IMR-90 (cell line): ENCODE measurements at places on chromosomes 16 and 17.

- no peak for DNase-seq
Observed at GRCh38 chr17:73591296-73592078, 52.8 kb downstream of the SDK2 start.

- peak; percentile 65 for DNase-seq
Observed at GRCh38 chr17:65696739-65697394, 135.4 kb upstream of the AXIN2 start.

GRCh38 chr17:78329263-78330059 is 30.4 kb downstream of the SOCS3 start:
- DNase-seq = peak; percentile 77

GRCh38 chr16:9885876-9886275 is 296.4 kb downstream of the GRIN2A start:
- DNase-seq = no peak

DNA sequence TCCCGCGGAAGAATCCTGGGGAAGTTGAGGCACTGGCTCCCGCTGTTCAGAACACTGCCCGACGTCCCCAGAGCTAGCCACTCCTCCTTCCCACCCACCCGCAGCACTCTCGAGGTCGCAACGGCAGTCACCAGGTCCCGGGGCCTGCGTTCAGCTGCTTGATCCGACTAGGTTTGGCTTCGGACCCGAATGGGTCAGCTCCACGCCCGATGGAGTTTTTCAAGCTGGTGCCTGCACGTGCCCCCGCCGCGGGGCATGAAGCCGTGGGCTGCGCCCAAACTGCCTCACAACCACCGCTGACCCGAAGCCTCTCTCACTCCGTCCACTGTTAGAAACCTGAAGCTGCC is 12.4 kb upstream of the ODF4 start:
- DNase-seq = no peak

DNA sequence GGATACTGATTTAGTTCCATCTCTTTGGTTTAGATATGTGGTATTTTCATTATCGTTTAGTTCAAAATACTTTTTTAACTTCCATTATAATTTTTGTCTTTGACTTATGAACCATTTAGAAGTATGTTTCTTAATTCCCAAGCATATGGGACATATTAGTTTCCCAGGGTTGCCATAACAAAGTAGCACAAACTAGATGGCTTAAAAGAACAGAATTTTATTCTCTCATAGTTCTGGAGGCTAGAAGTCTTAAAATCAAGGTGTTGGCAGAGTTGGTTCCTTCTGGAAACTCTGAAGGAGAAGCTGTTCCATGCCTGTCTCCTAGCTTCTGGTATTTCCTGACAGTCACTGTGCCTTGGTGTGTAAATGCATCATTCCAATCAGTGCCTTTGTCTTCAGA is 291.5 kb upstream of the AXIN2 start:
- DNase-seq = no peak

- peak; percentile 73 for DNase-seq
Observed at GRCh38 chr17:54891176-54891821, 9.4 kb upstream of the TOM1L1 start.

DNA sequence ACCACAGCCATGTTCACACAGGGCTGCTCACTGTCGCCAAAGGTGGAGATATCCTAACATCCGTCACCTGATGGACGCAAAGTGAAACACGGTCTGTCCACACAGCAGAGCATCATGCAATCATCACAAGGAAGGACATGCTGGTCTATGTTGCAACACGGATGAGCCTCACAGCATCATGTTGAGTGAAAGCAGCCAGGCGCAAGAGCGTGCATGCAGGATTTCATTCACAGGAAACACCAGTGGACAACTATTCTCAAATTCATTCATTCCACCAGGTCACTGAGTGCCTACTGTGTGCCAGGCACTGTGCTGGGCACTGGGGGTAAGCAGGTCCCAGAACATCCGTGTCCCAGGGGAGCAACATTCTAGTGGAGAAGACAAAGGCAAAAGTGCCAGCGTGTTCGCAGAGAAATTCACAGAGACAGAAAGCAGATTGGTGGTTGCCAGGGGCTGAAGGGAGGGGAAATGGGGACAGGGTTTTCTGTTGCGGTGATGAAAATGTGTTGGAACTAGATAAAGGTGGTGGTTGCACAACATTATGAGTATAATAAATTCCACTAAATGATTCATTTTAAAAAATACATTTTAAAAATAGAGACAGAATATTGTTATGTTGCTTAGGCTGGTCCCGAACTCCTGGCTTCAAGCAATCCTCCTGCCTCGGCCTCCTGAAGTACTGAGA is 22.7 kb upstream of the KCNJ12 start:
- no peak for DNase-seq

- no peak for DNase-seq
Observed at GRCh38 chr16:55435387-55435786, 43.6 kb upstream of the MMP2 start.

DNA sequence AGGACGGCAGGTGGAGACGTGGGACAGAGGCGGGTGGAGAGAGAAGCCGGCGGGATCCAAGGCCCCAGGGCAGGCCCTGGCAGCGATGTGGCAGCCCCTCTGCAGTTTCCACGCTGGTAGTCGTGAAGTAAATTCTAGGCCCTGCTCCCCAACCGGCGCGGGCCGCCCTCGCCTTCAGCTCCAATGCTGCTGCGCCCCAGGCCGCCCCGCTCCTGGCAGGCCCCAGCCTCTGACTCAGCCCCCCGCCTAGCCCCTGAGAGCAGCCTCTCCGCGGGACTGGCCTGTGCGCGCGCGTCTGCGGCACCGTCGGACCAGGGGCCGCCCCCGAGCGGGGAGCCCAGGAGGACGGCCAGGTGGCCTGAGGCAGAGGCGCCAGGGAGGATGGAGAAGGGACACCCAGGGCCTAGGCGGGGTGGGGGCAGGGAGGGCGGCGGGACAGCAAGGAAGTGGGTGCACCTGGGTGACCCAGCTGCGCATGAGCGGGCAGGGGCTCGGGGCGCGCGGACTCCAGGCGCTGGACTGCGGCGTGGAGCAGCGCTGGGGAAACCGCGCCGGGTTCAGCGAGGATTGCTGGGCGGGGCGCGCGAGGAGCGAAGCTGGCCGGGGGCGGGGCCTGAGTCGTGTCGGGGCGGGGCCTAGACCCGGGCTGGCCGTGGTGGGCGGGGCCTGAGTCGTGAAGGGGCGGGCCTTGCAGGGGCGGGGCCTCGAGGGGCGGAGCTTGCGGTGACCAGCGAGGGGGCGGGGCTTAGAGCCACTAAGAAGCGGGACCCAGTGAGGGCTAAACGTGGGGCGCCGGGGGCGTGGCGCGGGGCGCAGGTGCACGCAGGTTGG is 29.6 kb downstream of the ZNF778 start:
- DNase-seq = peak; percentile 79

DNA sequence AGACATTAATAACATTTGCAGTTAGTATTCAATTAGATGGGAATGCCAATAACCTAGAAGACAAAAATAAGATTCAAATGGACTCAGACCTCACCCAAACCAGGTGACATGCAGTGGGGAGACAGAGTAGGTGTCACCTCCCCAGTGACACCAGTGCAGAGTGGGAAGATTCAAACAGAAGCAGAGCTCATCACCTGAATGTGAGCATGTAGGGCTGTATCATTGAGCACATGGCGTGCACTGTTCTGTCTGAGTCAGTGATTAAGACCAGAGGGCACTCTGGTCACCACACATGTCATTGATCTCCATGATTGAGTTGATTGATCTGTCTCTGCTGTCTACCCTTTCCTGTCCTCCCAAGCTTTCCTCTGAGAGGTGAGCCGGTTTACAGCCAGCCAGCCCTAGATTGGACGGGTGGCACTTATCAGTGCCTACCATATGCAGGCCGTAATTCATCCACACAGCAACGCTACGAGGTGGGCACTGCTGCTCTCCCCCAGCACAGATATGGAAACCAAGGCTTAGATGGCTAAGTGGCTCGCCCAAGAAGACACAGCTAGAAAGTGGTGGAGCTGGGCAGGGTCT is 34.0 kb downstream of the RHBDL3 start:
- DNase-seq = no peak

DNA sequence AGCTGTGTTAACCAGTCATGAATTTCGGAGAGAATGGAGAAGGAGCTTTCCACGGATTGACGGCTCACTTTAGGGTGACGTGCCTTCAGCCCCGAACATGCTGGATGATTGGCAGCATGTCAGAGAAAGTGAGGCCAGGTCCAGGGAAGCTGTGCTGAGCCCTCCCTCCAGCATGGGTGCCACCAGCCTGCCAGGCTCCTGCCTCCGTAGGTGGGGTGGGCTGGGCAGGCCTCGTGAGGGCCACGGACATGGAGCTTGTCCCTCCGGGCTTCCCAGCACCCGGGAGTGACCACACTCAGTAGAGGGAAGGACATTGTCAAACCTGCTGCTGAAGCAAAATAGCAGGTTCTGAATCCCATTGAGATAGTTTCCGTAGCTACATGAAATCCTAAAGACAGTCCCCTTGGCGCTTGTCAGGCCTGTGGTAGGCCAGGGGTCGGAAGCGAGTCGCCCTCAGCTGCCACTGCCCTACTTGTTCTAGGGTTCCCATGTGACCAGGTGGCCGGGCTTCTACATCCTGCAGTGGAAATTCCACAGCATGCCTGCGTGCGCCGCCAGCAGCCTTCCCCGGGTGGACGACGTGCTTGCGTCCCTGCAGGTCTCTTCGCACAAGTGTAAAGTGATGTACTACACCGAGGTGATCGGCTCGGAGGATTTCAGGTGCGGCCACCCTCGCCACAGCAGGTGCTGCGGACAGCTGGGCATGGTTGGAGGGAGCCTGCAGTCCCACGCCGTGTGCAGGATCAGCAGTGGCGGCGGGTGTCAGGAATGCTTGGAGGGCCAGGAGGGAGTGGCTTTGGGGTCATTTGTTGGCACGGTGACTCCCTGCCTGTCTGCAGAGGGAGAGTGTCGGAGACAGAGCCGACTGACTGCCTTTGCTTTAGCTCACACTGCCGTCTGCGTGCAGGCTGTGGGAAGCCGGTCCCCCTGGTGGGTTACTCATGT is 72.3 kb downstream of the SEC14L1 start:
- no peak for DNase-seq

DNA sequence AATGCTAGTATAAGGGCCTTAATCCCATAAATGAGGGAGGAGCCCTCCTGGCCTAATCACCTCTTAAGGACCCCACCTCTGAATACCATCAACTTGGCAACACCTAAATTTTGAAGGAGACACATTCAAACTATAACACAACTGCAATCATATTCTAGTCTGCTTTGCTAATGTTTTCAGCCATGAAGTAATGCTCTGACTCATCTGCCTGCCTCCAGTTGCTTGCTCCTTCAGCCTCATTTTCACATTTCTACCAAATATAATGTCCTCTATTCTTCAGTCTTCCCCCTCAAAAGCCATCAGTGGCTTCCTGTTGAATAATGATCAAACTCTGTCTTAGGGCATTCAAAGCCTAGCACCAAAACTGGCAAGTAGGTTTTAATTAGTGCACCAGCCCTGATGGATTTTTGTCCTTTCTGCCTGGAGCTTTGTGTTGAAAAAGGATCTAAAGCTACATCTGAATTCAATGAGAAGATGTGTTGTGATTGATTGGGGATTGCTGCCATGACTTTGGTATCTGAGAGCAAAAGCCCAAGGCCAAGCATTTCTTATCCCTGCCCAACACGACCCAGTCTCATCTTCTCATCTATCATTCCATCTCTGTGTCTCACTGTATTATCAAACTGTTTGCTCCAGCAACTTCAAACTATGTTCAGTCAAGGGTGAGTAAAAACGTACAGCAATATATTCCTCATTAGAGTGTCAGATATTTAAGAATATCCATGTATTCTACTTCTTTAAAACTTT is 140.8 kb upstream of the ELAC2 start:
- peak; percentile 17 for DNase-seq

GRCh38 chr17:54256401-54256929 is 433.7 kb downstream of the KIF2B start:
- no peak for DNase-seq

GRCh38 chr16:1428511-1428910 is 2.4 kb upstream of the PERCC1 start:
- no peak for DNase-seq

- DNase-seq = peak; percentile 50
Observed at GRCh38 chr17:39591958-39592954, 15.5 kb downstream of the NEUROD2 start.

GRCh38 chr16:8110572-8111514 is 479.5 kb downstream of the TMEM114 start:
- DNase-seq = no peak

GRCh38 chr16:89442990-89443726 is 47.2 kb downstream of the ANKRD11 start:
- peak; percentile 75 for DNase-seq

- peak; percentile 82 for DNase-seq
Observed at GRCh38 chr17:29124135-29124924, 55.9 kb downstream of the MYO18A start.

DNA sequence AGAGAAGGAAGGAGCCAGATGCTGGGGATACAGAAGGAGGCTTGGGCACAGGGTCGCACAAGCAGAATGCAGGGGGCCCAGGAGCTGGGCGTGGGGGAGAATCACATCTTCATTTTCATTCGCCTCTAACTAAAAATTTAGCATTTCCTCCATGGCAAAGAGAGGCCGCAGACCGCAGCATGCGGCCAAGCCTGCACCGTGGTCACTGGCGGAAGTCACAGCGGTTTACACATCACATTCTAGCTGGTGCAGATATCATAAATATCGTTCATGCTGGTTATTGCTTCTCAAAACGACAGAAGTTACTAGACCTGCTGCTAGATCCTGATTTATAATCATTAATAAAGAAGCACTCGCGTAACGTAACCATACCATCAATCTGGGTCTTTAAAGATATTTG is 162.0 kb downstream of the NTN1 start:
- no peak for DNase-seq

GRCh38 chr16:23146877-23147601 is 2.2 kb downstream of the USP31 start:
- no peak for DNase-seq

GRCh38 chr16:660459-661183 is 7.3 kb upstream of the RHOT2 start:
- peak; percentile 77 for DNase-seq

- no peak for DNase-seq
Observed at GRCh38 chr17:350706-351448, 1.7 kb downstream of the RPH3AL start.

DNA sequence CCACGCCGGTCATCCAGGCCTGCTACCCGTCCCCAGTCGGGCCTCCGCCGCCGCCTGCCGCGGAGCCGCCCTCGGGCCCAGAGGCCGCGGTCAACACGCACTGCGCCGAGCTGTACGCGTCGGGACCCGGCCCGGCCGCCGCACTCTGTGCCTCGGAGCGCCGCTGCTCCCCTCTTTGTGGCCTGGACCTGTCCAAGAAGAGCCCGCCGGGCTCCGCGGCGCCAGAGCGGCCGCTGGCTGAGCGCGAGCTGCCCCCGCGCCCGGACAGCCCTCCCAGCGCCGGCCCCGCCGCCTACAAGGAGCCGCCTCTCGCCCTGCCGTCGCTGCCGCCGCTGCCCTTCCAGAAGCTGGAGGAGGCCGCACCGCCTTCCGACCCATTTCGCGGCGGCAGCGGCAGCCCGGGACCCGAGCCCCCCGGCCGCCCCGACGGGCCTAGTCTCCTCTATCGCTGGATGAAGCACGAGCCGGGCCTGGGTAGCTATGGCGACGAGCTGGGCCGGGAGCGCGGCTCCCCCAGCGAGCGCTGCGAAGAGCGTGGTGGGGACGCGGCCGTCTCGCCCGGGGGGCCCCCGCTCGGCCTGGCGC is 2.4 kb downstream of the HIC1 start:
- no peak for DNase-seq

GRCh38 chr16:68088130-68088972 is 3.2 kb downstream of the NFATC3 start:
- no peak for DNase-seq
